ENCODE measurements at places on chromosomes 2 and 18.

GRCh38 chr2:128413718-128414341 is 95.2 kb upstream of the HS6ST1 start:
- no peak for DNase-seq

DNA sequence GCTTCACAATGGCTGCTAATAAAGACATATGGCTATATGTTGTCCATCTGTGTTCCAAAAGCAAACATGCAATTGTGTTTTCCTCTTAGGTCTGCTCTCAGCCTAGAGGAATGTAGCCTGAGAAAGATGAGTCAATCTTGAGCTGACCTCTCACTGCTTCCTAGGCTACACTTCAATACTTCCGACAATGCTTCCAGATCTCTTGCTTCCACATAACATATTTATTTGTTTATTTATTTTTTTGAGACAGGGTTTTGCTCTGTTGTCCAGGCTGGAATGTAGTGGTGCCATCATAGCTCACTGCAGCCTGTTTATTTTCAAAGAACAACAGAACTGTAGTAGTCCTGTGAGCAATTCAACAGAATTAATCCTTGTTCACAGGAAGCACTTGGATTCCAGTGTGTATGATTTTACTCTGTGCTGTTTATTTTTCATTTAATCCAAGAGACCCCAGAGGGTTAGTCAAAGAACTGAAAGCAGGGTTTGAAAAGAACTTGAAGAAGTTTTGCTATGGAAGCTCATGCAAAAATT is 437.9 kb downstream of the TXNL1 start:
- DNase-seq = no peak

DNA sequence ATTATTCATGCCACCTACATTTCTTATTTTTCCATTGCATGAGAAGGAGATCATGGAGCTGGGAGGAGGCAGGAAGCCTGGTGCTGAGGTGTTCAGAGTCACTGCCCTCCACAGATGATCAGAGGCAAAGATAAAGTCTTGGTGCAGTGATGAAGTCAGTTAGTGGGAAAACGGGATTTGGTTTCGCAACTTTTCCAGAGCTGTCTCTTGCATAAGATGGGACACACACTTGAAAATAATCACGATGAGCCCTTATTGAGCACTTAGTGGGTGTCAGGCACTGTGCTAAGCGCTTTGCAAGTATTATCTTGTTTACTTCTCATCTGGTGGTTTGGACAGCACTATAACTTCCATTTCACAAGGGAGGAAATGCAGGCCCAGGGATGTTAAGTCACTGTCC is 222.1 kb upstream of the SMAD2 start:
- DNase-seq = no peak

- DNase-seq = no peak
These were observed 33.2 kb upstream of the YES1 start for GRCh38 chr18:845152-845819.

DNA sequence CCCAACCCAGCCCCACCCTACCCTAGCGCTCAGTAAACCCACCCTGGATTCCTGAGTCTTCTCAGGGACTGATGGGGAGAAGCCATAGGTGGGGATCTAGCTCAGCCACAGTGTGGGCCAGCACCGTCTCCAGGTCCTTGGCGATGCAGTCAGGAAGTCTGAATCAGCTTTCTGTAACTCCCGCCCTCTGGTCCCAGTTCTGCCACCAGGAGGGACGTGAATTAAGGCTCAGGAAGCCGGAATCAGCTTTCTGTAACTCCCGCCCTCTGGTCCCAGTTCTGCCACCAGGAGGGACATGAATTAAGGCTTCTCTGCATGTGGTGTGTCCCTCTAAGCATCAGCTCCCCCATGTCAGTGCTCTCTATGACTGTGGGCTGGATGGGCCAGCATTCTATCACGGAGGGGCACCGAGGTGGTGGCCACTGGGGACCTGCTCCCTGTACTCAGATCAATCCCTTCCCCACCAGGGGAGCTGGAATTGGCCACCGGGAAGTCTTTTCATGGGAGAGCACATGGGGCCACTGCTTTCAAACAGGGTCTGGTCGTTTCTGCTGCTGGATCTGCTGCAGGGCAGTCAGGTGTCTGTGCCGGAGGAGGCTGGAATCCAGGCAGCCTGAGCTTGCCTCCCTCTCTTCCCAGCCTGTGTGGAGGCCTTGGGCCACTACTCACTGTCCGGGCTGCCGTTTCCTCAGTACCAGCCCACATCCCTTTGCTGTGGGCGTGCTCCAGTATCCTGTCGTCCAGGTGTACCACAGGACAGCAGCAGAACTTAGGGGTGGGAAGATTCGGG is 24.7 kb downstream of the ASB18 start:
- DNase-seq = no peak

DNA sequence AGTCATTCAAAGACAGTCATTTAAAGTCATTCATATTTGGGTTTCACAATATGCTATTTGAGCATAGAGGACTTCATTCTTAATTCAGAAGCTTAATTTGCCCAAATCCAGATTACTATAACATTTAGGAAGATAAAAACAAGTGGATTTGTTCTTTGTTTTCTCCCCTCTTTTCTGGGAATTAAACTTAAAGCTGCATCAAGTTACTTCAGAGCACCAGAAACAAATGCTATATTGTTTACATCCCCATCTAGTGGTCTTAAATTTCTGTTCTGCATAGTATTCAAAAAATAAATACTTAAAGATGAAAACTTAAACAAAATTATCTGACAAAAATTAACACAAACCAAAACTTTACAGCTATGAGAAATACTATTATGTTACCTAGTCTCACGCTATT is 34.7 kb upstream of the MARCHF7 start:
- DNase-seq = no peak

- DNase-seq = no peak
These were observed 95.2 kb downstream of the TFCP2L1 start for GRCh38 chr2:121189661-121190381.

DNA sequence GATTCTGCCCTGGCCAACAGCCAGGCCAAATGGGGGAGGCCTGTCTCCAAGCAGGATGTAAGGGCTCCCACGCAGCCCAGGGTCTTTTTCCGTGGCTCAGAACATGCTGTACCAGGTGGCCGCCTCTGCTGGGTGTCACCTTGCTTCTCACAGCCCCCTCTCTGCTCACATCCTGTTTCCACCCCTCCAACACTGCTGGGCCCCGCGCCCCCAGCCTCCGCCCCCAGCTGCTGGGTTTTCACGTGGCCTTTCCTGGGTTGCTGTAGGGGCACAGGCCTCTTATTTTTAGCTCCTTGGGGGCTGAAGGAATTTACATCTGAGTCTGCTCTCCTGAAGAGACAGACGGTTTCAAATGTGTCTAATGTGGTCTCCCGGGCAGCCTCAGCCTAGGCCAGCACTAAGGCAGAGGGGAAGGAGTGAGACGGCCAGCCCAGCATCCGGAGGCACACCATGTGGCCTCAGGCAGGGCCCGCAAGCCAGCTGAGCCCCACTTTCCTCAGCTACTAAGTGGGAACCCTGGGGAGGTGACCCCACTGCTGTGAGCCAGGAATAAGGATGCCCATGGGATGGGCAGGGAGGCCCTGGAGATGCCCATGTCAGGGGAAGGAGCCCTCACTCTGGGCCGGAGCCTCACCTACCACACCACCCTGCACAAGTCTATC is 18.7 kb upstream of the DUSP2 start:
- peak; percentile 83 for DNase-seq

DNA sequence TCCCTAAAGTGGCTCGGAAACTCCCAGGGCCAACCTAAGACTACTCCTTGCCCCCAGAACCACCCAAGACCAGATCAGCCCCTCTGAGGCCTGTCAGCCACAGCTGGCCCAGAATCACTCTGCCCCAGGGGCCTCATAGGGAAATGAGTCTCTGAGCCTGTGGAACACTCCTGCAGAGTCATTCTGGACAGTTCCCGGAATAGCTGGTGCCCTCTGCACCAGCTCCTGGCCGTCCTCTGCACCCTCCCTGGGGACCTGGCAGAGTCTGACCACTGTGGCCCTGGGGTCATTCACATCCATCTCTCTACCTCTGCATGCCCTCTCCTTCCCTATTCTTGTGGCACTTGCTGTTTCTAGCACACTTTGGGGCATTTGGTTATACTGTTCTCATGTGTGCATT is 14.6 kb upstream of the TMEM214 start:
- DNase-seq = no peak

DNA sequence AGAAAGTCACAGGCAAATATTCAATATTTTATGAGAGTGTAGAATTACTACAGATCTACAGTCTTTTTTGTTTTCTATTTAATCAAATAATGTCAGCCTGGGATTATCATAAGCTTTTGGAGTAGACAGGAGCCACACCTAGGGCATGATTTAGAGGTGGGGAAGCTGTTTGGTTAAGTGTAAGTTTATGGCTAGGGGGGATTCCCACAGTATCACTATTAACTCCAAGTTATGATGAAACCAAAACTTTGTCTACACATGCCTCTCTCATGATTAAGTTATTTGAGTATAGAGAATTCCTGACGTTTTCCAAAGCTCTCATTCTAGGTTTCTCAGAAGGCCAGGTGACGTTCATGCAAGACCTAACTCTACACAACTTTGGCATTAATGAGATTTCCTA is 2.1 kb downstream of the SERPINB10 start:
- DNase-seq = no peak

- DNase-seq = no peak
These were observed 116.0 kb downstream of the PLA2R1 start for GRCh38 chr2:159946326-159946999.

DNA sequence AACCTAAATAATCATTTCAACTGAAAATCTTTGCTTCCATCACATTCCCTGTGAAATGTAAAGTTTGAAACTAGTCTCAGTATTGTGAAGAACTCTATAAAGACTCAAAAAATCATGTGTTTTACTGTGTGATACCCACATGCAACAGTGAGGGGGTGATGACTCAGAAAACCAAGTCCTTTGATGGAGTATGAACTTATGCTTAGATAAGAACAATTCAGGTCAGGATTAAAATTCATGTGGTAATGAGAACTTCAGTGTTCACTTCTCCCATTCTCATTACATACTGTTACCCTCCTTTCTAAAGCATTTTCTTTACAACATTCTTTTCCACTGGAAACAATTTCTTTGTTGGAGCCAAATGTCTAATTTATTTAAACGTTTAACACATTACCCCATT is 360.2 kb downstream of the FSIP2 start:
- DNase-seq = no peak

GRCh38 chr2:60746318-60746717 is 9.8 kb upstream of the PAPOLG start:
- no peak for DNase-seq

GRCh38 chr2:239204136-239204875 is 196.5 kb downstream of the HDAC4 start:
- DNase-seq = no peak

- DNase-seq = no peak
These were observed 194.9 kb upstream of the KYNU start for GRCh38 chr2:142682528-142682927.

- no peak for DNase-seq
These were observed 436.3 kb downstream of the CBLN2 start for GRCh38 chr18:72107647-72108383.

All from stimulated activated CD8-positive, alpha-beta memory T cell treated with anti-CD3 and anti-CD28 coated beads, Interleukin-4, amount 100 ng/mL, for 24 hours (primary cell).